ENCODE measurements at places on chromosomes 2 and 18.

- DNase-seq, result no peak
Observed at GRCh38 chr18:24702001-24702515, 241.6 kb downstream of the HRH4 start.

DNA sequence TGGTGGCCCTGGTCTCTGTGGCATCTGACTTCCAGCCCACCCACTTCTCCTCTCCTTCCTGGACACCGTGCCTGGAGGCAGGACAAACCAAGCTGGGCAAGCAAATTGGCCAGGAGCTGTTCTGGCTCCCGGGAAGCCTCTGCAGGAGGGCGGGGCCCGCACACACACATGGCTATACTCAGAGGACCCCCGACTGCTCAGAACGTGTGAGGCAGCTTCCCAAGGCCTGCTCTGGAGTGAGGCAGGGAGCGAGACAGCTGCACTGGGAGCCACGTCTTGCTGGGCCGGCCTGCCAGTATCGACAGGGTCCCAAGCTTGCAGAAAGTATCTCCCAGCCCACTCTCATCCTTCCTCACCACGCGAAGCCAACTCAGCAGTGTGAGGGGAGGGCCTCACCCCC lies 257.3 kb downstream of the TWIST2 start:
- no peak for DNase-seq

GRCh38 chr2:207041786-207042554 lies 102.7 kb downstream of the CPO start:
- no peak for DNase-seq

GRCh38 chr2:230658877-230659652 lies 53.6 kb upstream of the CAB39 start:
- DNase-seq, result no peak

DNA sequence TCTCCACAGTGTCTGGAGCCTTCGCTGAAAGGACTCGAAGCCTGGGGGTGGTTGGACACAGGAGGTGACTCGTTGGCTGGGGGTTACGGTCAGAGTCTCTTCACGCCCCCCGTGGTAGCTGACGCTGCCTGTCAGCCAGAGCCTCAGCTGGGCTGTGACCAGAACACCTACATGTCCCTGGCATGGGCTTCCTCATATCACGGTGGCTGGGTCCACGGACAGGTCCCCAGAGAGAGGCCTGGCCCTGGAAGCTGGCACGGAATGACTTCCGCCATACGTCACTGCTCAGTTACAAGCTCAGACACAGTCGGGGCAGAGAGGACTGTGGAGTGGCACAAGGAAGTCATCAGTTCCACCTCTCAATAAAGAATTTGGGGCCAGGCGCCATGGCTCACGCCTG lies 28.5 kb downstream of the ITGB1BP1 start:
- DNase-seq, result no peak

- DNase-seq, result no peak
Observed at GRCh38 chr2:105290981-105291660, 38.4 kb downstream of the TGFBRAP1 start.

- DNase-seq, result no peak
Observed at GRCh38 chr2:237511433-237511832, 24.4 kb downstream of the MLPH start.

- no peak for DNase-seq
Observed at GRCh38 chr2:222433332-222434173, 9.2 kb downstream of the SGPP2 start.

GRCh38 chr2:20153131-20153851 lies 71.6 kb downstream of the SDC1 start:
- DNase-seq, result no peak

DNA sequence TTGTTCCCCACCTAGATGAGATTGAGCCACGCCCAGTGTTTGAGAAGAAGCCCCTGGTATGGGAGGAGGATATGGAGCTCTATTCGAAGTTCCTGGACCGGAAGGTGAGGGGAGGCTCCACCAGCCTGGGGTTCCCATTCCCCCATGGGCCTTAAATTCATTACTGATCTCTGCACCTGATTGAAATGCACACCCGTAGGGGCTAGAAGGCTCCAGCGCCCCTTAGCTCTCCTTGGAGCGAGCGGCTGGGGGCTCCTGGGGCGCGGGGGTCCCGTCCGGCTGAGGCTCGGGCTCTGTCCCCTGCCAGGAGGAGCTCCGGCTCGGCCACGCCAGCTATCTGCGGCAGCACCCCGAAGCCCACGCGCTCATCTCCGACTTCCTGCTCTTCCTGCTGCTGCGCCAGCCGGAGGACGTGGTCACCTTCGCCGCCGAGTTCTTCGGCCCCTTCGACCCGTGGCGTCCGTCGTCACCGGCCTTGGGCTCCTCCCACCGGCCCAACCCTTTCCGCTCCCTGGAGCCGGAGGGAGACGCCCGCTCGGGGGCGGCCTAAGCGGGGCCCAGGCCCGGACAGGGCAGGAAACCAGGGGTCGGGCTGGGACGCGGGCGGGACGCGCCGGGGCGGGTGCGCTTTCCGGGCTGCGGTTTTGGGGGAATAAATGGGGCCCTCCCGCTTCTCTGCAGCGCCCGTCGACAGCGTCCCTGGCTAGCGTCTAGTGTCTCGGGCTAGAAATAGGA lies 10.9 kb downstream of the CATIP start:
- peak; percentile 51 for DNase-seq

DNA sequence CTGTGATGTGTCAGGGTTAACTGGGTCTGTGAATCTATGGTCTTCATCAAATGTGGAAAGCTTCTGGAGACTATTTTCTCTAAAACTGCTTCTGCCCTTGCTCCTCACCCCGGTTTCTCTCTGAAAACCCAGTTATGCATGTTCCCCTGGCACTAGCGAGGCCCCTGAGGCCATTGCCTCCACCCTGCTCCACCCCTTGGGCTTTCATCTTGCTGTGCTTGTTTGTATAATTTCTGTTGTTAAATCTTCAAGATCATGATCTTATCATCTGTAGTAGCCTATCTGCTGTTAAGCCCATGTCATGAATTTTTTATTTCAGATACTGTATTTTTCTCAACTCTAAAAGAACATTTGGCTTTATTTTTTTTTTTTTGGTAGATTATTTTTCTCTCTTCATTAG lies 14.9 kb upstream of the ANO7 start:
- no peak for DNase-seq

- DNase-seq, result no peak
Observed at GRCh38 chr2:174059884-174060244, 94.7 kb upstream of the SP3 start.

DNA sequence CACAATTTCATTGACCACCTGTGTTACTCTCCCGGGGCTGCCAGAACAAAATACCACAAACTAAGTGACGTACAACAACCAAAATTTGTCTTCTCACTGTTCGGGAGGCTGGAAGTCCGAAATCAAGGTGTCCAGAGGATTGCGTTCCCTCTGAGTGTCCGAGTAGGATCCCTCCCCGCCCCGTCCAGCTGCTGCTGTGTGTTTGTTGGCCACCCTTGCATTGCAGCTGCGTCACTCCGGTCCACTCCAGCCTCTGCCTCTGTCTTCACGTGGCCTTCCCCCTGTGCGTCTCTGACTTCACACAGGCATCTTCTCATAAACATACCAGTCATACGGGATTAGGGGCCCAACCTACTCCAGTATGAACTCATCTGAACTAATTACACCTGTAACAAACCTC lies 251.8 kb upstream of the SMIM21 start:
- DNase-seq, result no peak

DNA sequence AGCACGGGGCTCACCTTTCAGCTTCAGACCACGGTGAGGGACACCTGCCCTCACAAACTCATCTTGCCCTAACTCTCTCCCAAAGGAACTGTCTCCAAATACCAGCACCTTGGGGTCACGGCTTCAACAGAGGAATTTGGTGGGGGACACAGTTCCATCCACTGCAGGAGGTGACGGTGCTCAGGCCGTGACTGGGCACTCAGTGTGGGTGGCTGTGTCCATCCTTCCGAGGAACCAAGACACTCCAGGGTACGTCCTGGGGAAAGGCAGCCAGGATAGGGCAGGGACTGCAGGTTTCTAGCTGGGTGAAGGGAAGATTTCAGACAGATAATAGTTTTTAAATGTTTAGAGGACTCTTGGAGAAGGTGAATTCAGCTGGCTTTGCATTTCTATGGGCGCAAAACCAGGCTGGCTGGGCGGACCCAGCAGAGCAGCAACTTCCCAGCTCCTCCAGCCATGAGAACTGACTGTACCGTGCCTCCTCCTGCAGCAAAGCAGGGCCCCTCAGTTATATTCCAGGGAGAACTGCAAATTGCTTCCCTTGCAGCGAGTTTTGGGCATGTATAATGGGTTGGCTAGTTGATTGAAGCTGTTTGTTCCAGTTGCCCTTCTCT lies 23.9 kb upstream of the ALLC start:
- DNase-seq, result no peak

GRCh38 chr2:36502081-36502480 lies 95.9 kb downstream of the FEZ2 start:
- DNase-seq, result no peak

DNA sequence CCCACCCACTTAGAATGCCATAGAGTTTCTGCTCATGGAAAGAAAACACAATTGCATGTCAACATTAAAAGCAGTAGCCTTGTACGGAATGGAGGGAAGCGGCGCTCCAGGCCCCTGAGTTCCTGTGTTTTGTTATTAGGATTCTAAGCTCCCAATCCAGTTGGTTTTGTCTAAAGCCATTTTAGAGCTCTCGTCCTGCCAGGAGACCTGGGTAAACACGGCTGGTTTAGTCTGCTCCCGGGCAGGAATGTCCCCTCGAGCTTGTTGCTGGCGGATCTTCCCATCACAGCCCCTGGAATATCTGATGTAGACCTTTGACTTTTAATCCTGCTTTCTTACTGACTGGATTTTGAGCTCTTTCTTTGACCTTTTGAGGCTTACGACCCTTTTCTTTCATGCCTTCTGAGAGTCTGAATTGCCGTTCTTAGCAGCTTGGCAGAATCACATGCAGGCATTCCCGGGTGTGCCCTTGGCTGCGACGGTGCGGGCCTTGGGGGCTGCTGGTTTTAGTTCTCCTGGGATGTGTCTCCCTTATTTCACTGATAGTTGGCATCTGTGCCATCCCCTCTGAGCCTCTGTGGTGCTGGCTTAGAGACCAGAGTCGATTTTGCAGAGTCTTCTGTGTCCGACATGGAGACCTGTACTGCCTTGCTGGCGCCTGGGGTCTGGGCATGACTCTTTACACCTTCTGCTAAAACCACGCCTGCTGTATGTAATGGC lies 25.4 kb downstream of the GREB1 start:
- peak; percentile 10 for DNase-seq

DNA sequence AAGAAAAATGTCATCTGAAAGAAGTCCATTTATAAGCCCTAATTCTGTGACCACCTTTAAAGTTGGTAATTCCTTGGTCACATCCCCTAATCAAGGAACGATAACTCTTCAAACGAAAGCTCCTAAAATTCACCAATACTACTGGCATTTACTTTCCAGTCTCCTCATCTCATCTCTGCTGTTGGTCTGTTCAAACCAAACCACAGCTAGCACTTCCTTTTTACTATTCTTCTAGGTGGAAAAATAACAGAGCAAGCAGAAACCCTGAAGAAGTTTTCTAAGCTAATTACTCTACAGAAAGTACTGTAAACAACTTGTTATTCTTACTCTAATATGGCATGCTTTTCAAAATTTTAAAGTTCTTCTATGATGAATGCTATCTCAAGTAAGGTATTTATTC lies 21.6 kb downstream of the TIA1 start:
- no peak for DNase-seq

DNA sequence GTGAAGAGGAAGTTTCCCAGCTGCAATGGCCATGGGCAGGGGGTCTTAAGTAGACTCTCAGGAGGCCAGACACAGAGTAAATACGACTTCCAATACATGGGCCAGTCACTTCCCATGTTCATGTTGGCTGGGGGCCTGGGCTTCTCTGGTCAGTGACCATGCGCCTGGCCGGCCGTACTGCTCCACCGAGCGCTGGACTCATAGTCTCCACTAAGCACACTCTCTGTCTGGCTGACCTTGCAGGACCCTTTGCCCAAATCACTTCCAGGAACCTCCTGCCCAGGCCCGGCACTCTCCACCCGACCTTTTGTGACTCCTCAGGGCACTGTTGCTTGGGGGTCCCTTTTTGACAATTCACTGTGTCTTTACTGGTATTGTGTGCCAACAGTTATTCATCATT lies 69.3 kb downstream of the SOWAHC start:
- DNase-seq, result no peak

DNA sequence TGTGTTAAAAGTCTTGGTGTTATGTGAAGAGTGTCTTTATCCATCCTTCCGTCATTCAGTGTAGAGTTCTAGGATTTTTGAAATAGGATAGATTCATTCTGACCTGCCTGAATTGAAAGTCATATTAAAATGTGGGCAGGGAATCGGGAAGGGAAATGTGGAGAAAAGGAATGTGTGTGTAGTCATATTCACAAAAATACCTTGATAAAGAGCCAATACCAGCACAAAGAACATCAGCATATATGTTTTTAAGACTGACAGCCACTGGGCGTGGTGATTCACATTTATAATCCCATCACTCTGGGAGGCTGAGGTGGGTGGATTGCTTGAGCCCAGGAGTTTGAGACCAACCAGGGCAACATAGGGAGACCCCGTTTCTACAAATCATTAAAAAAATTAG lies 188.1 kb downstream of the CAMKMT start:
- DNase-seq, result peak; percentile 14

DNA sequence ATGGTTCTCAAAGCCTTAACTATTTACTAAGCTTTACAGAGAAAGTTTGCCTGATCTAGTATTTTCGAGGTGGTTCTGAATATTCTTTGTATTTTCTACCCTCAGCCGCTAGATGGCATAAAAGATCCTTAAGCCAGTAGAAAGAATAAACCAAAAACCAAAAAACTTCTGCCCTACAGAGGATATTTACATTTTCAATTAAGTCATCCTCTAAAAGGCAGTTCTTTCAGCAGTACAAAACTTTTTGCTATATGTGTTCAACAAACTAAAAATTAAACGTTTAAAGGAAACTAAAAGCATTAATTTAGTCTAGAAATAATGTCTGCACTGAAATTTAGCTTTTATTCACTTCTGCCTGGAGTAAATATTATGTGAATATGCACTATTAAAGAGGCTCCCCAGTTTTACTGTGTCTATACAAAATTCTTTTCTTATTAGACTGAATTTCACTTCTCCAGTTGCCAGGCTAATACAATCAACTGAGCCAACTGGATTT lies 297.5 kb downstream of the PIEZO2 start:
- peak; percentile 58 for DNase-seq

DNA sequence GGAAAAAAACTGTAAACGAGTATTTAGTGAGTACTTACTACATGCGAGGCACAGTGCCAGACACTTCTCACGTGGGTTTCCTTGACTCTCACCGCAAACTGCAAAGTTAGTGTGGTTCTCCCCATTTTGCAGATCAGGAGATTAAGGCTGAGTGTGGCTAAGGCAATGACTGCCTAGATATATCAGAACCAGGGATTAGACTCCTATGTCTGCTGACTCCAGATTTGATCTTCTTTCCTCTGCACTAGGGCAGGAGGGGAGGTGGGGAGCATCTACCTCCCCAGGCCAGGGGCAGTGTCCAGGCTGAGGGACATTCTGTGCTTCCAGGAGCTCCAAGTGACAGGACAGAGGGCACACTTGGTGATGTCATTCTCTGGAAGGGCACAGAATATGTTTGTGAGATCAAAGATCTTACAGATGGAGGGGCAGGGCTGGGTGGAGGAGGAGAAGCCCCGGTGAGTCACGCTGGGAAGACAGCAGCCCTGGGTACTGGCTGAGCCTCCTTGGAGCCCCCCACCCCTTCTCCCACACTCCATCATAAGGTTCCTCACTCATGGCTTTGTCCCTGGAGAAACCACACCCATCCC lies 92.4 kb downstream of the RHOB start:
- DNase-seq, result peak; percentile 37

- DNase-seq, result no peak
Observed at GRCh38 chr2:127102521-127103242, 4.3 kb downstream of the BIN1 start.
